ENCODE measurements at places on chromosomes 6 and 20.

- no peak for DNase-seq
These were observed 252.3 kb upstream of the QKI start for GRCh38 chr6:163162007-163162873.

DNA sequence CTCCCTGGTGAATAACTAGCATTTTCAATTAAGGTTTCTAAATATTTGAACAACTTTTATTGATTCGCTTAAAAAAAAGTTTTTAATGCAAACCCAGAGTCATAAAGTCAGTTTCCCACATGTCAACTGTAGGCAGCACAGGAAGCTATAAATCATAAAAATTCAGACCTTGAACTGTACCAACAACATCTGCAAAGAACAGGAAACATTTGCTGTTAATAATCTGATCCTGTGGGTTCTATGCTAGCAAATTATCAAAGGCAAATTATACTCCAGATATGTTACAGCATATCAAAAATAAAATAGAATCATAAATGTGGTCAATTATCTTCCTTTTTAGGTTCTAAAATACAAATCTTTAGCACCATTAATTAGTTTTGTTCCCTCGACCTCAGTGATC is 16.6 kb upstream of the MAP7 start:
- no peak for DNase-seq

DNA sequence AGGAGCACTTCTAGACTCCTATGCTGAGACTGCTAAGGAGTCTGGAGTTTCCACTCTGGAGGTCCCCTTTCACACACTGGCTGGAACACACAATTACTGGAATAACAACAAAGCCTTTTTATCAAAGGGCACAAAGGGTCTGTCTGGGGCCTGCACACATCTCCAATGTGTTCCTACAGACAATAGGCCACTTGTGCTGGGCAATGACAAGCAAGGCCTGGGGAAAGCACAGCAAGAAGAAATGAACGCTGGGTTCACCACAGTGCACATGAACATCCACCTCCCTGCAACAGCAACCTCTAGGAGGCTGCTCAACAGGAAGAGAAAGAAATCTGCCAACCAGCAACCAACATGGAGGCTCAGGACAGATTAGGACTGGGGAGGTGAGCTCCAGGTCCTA is 43.9 kb downstream of the TRPC4AP start:
- DNase-seq = no peak

DNA sequence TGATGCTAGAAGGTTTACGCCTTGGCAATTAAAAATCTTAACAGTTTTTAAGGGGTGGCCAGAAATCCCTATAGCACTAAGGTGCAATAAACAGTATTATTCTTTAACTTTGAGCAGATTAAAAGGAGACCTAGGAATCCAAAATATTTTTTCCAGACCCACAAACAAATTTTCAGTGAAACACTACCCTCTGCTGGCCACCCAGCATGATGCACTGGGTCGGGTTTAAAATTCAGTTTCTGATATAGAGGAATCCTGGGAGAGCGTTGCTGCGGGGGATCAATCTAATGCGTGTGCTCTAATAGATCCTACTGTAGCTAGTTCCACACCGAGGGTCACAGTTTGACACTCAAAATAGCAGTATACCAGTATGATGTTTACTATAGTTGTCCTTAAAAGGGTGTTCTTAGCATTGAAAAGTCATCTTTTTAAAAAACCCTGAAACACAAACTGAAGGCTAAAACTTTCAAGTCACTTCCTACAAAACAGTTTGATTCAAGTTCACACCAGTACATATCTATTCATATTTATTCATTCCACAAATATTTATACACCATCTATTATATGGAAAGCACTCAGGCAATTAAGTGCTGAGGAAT is 10.2 kb downstream of the UBE3D start:
- DNase-seq = peak; percentile 21

GRCh38 chr20:2005831-2006426 is 12.1 kb upstream of the PDYN start:
- peak; percentile 58 for DNase-seq

DNA sequence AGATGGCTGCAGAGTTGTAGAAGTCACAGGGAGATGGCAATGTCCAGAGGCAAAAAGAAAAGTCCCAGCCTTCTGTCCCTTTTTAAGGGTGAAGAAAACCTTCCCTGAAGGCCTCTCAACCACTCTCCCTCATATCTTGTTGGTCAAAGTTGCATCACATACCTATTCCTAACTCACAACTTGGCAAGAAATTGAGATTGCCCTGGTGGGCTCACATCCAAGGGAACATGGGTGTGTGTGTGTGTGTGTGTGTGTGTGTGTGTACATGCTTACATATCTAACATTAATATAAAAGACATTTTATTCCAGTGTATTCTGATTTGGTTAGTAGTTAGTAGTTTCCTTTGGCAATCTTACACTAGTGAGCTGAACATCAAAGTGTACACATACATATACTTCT is 144.3 kb upstream of the SALL4 start:
- DNase-seq = no peak

- no peak for DNase-seq
These were observed 19.8 kb downstream of the DACT2 start for GRCh38 chr6:168299541-168300511.

DNA sequence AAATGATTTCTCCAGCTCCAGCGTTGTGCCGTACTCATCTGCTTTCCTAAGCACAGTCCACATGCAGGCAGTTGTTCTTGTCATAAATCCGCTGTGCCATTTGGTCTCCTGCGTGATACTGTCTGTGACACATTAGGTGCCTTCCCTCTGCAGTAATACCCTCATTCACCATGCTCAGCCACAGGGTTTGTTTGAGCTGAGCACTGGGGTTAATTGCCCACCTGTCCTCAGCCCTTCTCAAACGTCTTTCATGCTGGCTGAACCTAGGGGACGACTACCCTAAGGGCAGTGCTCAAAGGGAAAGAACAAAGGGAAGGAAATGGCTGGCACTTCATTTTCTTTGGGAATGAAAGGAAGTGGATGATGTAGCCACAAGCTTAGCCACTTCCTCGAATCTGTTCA is 64.2 kb upstream of the MYLIP start:
- no peak for DNase-seq

GRCh38 chr20:57478176-57478575 is 46.8 kb downstream of the CTCFL start:
- no peak for DNase-seq

GRCh38 chr20:11072982-11073381 is 399.2 kb upstream of the JAG1 start:
- DNase-seq = no peak

DNA sequence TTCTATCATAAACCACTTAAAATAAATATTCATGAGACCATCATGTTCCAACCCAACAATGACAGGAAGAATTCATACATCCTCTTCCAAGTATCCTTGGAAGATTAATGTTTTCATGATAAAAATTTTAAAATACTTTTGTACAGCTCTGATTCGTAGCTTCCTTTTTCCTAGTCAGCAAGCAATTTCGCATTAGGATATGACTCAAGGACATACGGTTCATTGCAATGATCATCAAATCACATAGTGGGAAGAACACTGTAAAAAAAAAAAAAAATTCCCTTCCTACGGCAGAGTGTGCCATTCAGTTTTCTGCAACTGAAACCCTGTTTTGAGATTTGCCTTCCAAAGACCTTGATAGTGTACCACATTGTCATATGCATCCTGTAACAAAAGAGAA is 35.3 kb upstream of the GFOD1 start:
- no peak for DNase-seq

GRCh38 chr20:19129306-19129705 is 83.1 kb upstream of the SLC24A3 start:
- no peak for DNase-seq

DNA sequence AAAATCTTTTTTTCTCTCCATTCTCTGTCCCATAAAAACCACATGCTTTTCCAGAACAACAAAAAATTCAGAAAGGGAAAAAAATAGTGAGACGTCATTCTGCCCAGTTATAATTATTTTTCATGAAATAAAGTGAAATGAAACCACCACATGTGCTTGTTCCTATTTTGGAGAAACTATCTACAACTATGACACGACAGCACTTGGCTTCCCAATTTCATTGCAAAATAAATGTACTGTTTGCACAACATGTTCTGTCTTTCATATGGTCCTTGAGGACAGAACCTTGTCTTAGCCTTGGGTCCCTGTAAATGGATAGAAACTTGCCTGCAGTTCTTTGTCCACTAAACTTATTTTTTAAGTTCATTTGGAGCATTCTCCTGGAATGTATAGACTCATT is 5.6 kb upstream of the MAN1A1 start:
- no peak for DNase-seq

DNA sequence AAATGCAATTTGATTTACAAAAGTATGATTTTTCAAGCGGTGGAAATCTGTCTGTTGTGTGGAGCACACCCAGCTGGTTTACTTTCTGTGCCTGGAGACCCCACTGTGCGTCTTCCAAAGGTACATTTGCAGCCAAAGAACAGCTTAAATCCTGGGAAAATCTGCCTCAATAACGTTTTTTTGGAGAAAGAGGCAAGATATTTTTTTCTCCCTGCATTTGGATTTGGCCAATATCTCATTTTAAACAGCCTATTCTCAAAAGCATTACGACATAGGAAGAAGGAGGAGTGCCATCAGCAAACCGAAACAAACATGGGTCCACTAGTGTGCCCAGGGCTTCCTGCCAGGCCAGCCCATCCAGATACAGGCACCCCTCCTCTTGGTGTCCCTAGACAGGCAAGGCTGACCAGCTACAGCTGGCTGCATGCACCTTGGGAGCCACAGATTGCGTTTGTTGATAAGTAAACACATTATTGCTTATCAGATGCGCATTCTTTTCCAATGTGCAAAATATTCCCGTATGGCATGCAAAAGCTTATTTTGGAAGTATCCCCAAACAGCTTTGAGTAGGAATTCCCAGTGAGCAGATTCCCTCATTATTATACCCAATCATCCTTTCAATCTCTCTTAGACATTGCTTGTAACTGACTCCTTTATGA is 184.5 kb upstream of the MARCKS start:
- DNase-seq = no peak

GRCh38 chr6:42315991-42316970 is 98.6 kb upstream of the MRPS10 start:
- DNase-seq = no peak

DNA sequence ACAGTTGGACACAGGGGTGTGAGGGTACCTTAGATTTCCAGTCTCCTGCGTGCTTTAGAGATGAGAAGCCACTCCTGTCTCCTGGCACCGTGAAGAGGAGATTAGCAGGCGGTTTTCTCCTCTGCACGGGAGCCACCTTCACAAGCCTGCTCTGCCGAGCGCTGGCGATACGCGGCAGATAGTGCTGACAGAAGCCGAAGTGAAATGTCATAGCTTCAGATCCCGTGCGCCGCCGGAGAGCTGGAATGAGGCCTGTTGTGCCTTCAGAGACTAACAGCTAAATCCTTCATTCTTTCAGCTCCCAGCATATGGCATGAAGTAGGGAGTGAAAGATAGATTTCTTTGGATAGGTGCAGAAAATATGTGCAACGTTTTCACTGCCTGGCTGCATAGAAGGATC is 371.0 kb downstream of the TAF4 start:
- DNase-seq = no peak

- no peak for DNase-seq
These were observed 27.0 kb upstream of the SLC22A2 start for GRCh38 chr6:160285541-160286105.

DNA sequence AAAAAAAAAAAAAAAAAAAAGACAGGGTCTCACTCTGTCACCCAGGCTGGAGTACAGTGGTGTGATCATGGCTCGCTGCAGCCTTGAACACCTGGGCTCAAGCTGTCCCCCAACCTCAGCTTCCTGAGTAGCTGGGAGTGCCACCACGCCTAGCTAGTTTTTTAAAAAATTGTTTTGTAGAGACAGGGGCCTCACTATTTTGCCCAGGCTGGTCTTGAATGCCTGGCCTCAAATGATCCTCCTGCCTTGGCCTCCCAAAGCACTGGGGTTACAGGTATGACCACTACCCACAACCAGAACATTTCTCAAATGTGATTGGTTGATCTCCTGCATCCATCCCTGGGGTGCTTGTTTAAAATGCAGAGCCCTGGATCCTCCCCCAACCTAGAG is 5.6 kb upstream of the RBCK1 start:
- no peak for DNase-seq

DNA sequence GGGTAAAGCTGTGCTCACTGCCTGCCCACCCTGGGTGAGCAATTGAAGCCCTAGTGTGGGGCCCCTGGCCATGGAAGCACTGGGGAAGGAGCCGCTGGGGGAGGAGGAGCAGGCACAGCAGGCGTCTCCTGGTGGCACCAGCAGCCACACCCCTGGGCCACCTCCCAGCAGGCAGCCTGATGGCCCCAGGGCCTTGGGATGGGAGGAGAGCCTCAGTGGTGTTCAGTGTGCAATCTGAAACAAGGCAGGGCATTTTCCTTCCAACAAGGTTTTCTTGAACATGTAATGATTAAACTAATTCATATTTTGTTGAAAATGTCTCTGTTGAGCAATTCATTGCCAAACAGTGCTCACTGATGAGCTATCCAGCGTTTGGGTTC is 151.0 kb downstream of the ZDHHC14 start:
- no peak for DNase-seq

GRCh38 chr20:49674383-49675352 is 39.0 kb downstream of the B4GALT5 start:
- DNase-seq = no peak

DNA sequence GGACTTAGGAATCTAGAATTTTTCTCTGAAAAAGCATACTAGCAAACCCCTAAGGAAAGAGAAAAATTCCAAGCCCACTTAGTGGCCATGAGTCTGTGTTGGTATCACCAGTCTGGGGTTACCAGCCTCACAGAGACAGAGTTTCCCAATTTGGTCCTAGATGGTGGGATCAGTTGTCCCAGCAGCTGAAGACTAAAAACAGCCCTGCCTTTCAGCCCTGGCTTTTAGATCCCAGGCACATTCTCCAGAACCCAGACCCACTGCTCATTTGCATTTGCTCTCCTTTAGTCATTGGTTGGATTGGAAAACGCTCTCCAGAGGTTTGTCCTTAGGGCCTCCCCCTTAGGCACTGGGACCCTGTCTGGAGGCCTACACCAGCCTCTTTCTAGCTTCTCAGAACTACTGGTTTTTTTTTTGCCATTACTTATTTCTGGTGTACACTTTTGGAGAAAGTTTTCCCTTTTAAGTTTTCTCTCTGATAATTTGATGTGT is 39.1 kb upstream of the FOXO3 start:
- DNase-seq = no peak

- peak; percentile 66 for DNase-seq
These were observed 7.6 kb downstream of the TREM1 start for GRCh38 chr6:41278699-41279405.

- no peak for DNase-seq
These were observed 506.8 kb upstream of the CITED2 start for GRCh38 chr6:139881236-139881635.
